ENCODE measurements at places on chromosomes 1 and 21. TPM values are rescaled to one million over a fixed set of nuclear protein-coding genes. Genes with fewer than 3 reads are reported as not detected.

Gene POU3F1
- total RNA-seq, result not detected

Gene FAM78B
- not detected for total RNA-seq

Gene GPA33
- total RNA-seq, result not detected

Gene DLGAP3
- total RNA-seq, result 0.18 TPM

Gene KCNAB2
- total RNA-seq, result 4.4 TPM

Gene S100A16
- total RNA-seq, result 200 TPM

Gene MEX3A
- 0.18 TPM for total RNA-seq

Gene KRTAP7-1
- not detected for total RNA-seq

Gene CSRP1
- 654 TPM for total RNA-seq

Gene GJA9
- total RNA-seq, result not detected

Gene ATP1A4
- not detected for total RNA-seq

Gene BTBD19
- 6.2 TPM for total RNA-seq

Gene MAN1C1
- 1.5 TPM for total RNA-seq

Gene KCNJ9
- total RNA-seq, result not detected

Gene KCNA3
- total RNA-seq, result not detected

Gene NBPF6
- not detected for total RNA-seq

Gene SSX2IP
- total RNA-seq, result 8.4 TPM

Gene OR10J4
- total RNA-seq, result not detected

Gene NR1I3
- not detected for total RNA-seq

Gene RNU1-2
- total RNA-seq, result not detected

Measured in cardiac atrium fibroblast (primary cell).